Hematopoietic multipotent progenitor cell (in vitro differentiated cells): ENCODE measurements at places on chromosomes 3 and 15. TPM values are rescaled to one million over a fixed set of nuclear protein-coding genes. Genes with fewer than 3 reads are reported as not detected.

SLC22A13 gene
- total RNA-seq, result 0.27 TPM

BDH1 gene
- 19.9 TPM for total RNA-seq

FGF7 gene
- total RNA-seq, result under 0.01 TPM

KLHL40 gene
- under 0.01 TPM for total RNA-seq

FGF12 gene
- not detected for total RNA-seq

LHFPL4 gene
- not detected for total RNA-seq

CHSY1 gene
- 23.4 TPM for total RNA-seq

PCSK6 gene
- total RNA-seq, result 0.54 TPM

FAM174B gene
- 2.7 TPM for total RNA-seq

EPHB1 gene
- total RNA-seq, result under 0.01 TPM

PLSCR5 gene
- total RNA-seq, result not detected

TBC1D5 gene
- 45.5 TPM for total RNA-seq
